IMR-90 (cell line): ENCODE measurements at places on chromosomes 5 and 9. TPM values are rescaled to one million over a fixed set of nuclear protein-coding genes. Genes with fewer than 3 reads are reported as not detected.

The FAM120AOS gene
- total RNA-seq, result 22.2 and 24.7 TPM in 2 replicates

The HTR1A gene
- total RNA-seq, result not detected in 2 replicates

The PCDHGA2 gene
- total RNA-seq, result 3.3 and 3.4 TPM in 2 replicates

The SPATA31D3 gene
- total RNA-seq, result not detected in 2 replicates

The RAB24 gene
- 15.6 and 18.5 TPM in 2 replicates for total RNA-seq

The CTXN3 gene
- total RNA-seq, result not detected in 2 replicates

The PFN3 gene
- not detected in 2 replicates for total RNA-seq

The HARS1 gene
- 134 and 141 TPM in 2 replicates for total RNA-seq

The NEUROG1 gene
- not detected in 2 replicates for total RNA-seq

DNA sequence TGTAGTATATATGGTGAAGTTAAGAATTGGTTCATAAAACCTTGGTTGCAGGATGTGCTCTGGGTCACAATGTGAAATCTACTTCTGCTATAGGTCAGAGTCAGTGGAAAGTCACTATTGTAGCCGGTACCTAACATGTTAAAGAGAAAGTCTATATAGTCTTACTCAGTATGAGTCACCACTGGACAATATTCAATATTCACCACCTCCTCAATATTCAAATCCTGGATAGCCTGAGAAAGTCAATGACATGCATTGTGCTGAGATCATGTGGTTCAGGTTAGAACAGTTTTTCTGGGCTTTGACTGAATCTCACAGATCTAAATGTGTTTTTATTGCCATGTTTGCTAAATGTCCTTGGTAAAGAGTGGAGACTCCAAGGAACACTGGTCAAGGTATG, 108.8 kb downstream of the HMHB1 start:
- H3K27ac ChIP-seq, result no peak overlapping the region
- H3K36me3 ChIP-seq, result no peaks in the 10 kb centered on the region
- H3K4me3 ChIP-seq, result no peak overlapping the region
- peaks cover 12% of the 10 kb centered on the region for H3K4me1 ChIP-seq
- H3K27me3 ChIP-seq, result no peaks in the 10 kb centered on the region

GRCh38 chr5:82348784-82349425, 70.8 kb upstream of the RPS23 start:
- H3K27me3 ChIP-seq, result no peaks in the 10 kb centered on the region
- no peak for DNase-seq
- H3K36me3 ChIP-seq, result no peaks in the 10 kb centered on the region
- peaks cover 23% of the 10 kb centered on the region for H3K4me1 ChIP-seq
- no peak overlapping the region for H3K27ac ChIP-seq

- peak; percentile 84 for DNase-seq
- H3K36me3 ChIP-seq, result peaks cover 18% of the 10 kb centered on the region; the same call in 1 of the 2 replicates
- peak overlapping the region; percentile 32; the same call in 1 of the 2 replicates for H3K27ac ChIP-seq
These were observed 118.6 kb downstream of the RGS3 start for GRCh38 chr9:113581865-113582697.

DNA sequence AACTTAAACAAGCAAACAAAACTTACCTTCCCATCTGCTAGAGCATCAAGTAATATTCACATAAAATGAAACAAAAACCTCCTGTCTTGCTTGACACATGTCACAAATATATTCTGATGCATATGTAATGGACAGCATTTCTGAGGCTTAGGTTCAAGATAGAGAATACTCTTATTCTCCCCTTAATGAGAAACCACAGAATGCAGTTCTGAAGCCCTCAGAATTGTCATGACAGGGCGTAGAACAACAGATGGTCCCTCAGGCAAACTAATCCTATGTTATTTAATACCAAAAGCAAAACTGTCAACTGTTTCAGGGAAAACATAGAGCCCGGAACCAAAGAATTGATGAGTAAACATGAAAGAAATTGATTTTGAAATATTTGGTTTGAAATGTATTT, 229.9 kb upstream of the RIOK2 start:
- no peak for DNase-seq
- no peak overlapping the region for H3K4me3 ChIP-seq
- H3K27ac ChIP-seq, result no peak overlapping the region

DNA sequence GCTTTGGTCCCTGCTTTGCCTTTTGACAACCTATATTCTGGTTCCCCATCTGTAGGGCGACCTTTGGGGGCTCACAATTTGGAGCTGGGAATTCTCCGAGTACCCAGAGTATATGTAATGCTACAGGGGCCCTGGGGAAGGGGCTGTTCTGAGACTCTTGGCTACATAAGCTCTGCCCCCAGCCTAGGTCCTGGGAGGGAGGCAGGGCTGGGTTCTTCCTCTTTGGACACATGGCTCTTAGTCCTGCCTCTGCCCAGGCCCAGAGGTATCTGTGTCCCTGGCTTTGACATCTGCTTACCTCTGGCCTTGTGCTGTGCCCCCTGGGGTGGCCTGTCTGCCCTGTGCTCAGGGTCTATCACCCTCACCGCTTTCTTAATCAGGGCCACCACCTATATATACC, 181.6 kb downstream of the CACNA1B start:
- no peak overlapping the region for H3K4me3 ChIP-seq
- no peaks in the 10 kb centered on the region for H3K4me1 ChIP-seq
- H3K36me3 ChIP-seq, result no peaks in the 10 kb centered on the region
- DNase-seq, result no peak

DNA sequence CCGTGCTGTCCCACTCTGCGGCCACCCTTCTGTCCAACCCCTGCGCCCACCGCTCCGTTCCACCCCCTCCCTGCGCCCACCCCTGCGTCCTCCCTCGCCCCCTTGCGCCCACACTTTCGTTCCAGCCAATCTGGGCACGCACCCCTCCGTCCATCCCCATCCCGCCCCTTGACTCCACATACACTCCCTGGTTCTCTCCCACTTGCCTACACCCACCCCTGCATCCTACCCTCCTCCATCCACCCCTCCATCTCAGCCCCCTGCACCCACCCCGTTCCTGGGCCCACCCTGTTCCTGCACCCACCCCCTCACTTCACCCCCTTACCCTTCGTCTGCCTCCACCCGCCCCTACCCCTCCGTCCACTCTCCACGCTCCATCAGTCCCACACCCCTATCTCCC, 7.0 kb downstream of the ADAMTS13 start:
- no peak overlapping the region for H3K4me3 ChIP-seq
- no peak for DNase-seq

DNA sequence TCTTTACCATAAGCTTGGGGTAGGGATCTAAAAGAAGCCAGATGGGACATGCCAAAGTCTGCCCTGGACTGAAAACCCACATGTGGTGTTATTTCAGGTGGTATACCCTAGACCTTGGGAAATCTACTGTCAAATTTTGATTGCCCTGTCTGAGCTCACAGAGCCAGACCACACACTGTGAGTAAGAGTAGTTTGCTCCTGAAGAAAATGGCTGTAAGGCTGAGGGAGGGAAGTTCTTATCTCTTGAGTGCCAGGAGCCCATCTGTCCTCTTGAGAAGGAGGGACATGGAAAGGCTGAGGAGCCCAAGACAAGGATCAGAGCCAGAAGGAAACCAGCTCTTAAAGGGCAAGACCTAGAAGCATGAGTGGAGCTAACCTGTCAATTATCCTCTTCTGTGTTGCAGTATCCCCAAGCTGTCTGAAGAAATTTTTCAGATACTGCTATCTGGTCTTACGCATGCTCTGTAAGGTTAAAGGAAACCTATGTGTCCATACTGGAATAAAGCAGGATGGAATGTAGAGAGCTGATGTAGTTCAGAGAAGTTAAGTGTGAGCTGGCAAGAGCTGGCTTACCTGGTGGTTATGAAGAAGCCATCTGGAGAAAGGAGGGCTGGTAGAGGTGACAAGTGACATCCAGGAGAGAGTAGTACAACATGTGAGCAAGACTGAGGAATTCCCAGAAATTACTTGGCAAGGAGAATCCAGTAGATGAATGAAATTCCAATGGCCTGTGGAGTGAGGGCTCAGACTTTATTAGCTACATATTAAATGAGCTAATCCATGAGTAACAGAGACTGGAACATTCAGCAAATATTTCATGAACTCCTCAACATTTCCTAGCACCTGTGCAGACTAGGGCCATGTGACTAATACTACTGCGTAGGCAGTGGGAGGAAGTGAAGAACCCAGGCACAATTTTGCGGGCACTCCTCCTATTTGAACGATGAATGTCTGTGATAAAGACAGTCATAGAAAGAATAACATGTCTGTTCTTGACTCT, 389.1 kb upstream of the KIF2A start:
- no peaks in the 10 kb centered on the region for H3K4me1 ChIP-seq
- H3K36me3 ChIP-seq, result no peaks in the 10 kb centered on the region
- peak; percentile 1 for DNase-seq
- no peak overlapping the region for H3K27ac ChIP-seq

GRCh38 chr5:10831419-10831818, 70.4 kb upstream of the DAP start:
- H3K36me3 ChIP-seq, result no peaks in the 10 kb centered on the region
- peak; percentile 95 for DNase-seq
- H3K27me3 ChIP-seq, result no peaks in the 10 kb centered on the region

DNA sequence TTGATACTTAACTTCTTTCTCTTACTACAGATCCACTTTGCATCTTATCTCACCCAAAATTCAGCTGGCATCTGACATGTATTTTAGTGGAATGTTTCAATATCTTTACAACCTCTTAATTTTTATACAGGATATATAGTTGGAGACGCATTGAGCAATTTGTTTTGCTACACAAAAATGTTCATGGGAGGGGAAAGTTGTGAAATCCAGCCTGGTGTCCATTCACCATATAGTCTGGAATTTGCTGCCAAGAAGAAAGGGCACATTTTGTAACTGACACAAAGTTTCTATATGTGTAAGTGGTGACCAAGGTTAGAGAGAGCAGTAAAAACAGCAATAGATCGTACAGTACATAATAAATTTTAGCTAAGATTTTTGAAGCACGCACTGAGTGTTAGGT, 14.0 kb upstream of the CHD1 start:
- DNase-seq, result no peak
- no peaks in the 10 kb centered on the region for H3K27me3 ChIP-seq
- no peak overlapping the region for H3K4me3 ChIP-seq
- no peaks in the 10 kb centered on the region for H3K36me3 ChIP-seq
- H3K4me1 ChIP-seq, result peaks cover 4% of the 10 kb centered on the region; the same call in 1 of the 2 replicates

DNA sequence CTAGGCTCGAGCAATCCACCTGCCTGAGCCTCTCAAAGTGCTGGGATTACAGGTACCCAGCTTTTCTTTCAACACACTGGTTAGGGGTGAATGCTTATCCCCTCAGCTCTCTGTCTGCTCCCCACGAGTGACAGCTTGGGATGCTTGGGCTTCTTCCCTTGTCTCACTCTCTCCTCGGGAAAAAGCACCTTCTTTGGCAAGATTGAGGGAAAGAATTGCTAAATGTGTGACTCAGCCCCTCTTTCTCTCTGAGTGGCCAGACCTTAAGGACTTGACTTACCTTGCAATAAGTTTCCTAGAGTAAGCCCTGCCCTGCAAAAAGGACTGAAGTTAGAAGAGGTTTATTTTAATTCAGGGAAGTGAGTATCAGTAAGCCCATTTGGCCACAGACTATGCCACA, 68.1 kb upstream of the ERBIN start:
- peak; percentile 54 for DNase-seq
- H3K36me3 ChIP-seq, result no peaks in the 10 kb centered on the region
- peaks cover 14% of the 10 kb centered on the region for H3K4me1 ChIP-seq
- no peak overlapping the region for H3K4me3 ChIP-seq
- no peaks in the 10 kb centered on the region for H3K27me3 ChIP-seq

- no peak for DNase-seq
- peaks cover 40% of the 10 kb centered on the region for H3K36me3 ChIP-seq
- H3K27me3 ChIP-seq, result no peaks in the 10 kb centered on the region
- no peak overlapping the region for H3K27ac ChIP-seq
- H3K4me1 ChIP-seq, result no peaks in the 10 kb centered on the region
These were observed 789 bp downstream of the DOK3 start for GRCh38 chr5:177508837-177509236.

- H3K27ac ChIP-seq, result no peak overlapping the region
- H3K36me3 ChIP-seq, result no peaks in the 10 kb centered on the region
- no peaks in the 10 kb centered on the region; the same call in 1 of the 2 replicates for H3K4me1 ChIP-seq
- H3K4me3 ChIP-seq, result no peak overlapping the region
- H3K27me3 ChIP-seq, result no peaks in the 10 kb centered on the region
These were observed 83.0 kb downstream of the MARCHF3 start for GRCh38 chr5:126947146-126948010.

- no peaks in the 10 kb centered on the region for H3K27me3 ChIP-seq
- DNase-seq, result peak; percentile 50
- no peak overlapping the region for H3K4me3 ChIP-seq
- peaks cover 11% of the 10 kb centered on the region for H3K4me1 ChIP-seq
- H3K36me3 ChIP-seq, result no peaks in the 10 kb centered on the region
These were observed 567.4 kb downstream of the CCDC171 start for GRCh38 chr9:16120231-16120641.

- no peak for DNase-seq
- peaks cover 12% of the 10 kb centered on the region for H3K27me3 ChIP-seq
- H3K4me3 ChIP-seq, result no peak overlapping the region
- H3K36me3 ChIP-seq, result no peaks in the 10 kb centered on the region
- H3K4me1 ChIP-seq, result no peaks in the 10 kb centered on the region
- no peak overlapping the region for H3K27ac ChIP-seq
These were observed 93.6 kb upstream of the RANBP3L start for GRCh38 chr5:36395260-36395659.

DNA sequence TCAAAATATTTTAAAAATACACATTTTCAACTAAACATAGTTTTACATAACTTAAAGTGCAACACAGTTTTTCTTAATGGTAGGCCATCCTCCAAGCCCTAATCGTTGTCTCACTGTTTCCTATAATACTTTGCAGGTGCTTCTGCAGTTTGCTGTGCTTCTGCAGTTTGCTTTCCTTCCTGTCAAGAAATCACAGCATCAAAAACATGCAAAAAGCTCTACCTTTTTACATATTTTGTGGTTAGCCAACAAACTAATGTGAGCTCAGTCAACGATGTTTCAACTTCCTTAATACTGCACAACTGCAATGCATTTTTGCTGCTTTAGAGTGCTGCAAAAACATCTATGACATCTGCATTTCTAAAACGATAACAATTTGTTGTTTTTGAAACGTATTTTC, 25.2 kb downstream of the EMB start:
- no peaks in the 10 kb centered on the region for H3K27me3 ChIP-seq
- no peak overlapping the region for H3K4me3 ChIP-seq
- no peak for DNase-seq
- no peaks in the 10 kb centered on the region for H3K36me3 ChIP-seq
- no peak overlapping the region for H3K27ac ChIP-seq
- no peaks in the 10 kb centered on the region for H3K4me1 ChIP-seq

DNA sequence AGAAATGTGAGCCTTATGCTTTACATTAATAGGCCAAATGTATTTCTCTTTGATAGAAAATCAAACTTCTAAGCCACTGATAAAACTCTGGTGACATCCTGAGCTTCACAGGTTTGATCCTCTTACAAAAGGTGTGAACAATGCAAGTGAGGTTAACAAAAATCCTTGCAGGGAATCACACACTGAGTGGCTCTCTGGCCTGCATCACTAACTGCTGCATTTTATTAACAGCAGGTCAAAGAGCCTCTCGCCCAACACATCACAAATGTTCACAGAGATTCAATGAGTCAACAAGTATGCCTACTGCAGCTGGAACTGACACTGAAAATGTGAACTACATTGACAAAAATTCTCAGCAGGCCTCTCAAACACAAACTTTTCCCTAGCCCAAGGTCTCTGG, 122.3 kb downstream of the SEMA5A start:
- DNase-seq, result peak; percentile 69
- no peak overlapping the region for H3K4me3 ChIP-seq
- no peaks in the 10 kb centered on the region for H3K27me3 ChIP-seq
- H3K4me1 ChIP-seq, result peaks cover 7% of the 10 kb centered on the region
- H3K27ac ChIP-seq, result no peak overlapping the region
